ENCODE measurements at places on chromosomes 7 and 10. TPM values are rescaled to one million over a fixed set of nuclear protein-coding genes. Genes with fewer than 3 reads are reported as not detected.

The ZNF248 gene
- 0.51 TPM for total RNA-seq

DNA sequence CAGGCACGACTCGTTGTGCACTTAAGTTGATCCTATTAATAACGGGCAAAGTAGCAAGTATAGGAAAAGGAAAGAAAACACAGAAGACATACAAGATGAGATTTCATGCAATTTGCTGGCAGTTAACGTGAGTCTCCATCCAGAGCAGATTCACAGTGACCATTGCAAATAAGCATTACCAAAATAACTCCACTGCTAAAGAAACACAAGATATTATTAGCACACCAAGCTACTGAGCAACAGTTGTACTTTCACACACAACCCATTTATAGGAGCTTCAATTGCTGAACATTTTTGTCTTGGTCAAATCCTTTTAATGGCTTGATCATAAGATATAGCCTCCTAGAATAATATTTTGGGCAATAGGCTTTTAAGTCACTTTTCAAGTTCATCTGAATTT lies 187.7 kb upstream of the HGF start:
- no peak for DNase-seq

DNA sequence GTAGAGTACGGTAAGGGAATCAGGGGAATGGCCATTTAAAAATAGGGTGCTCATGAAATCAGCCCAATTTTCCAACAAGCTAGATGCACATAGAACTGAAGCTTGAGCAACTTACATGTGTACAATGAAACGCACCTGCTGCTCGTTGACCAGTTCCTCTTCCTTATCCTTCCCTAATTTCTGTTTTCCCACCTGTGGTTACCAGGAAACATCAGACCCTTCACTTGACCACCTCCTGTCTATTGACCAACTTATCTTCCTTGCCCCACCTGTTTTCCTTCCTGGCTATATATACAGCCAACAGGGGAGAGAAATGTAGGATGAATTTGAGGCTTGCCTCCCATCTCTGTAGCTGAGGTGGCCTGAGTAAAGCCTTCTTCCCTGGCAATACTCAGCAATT lies 37.8 kb upstream of the RAPGEF5 start:
- no peak for DNase-seq

The FRMPD2 gene
- not detected for total RNA-seq

The FAM131B gene
- 2.2 TPM for total RNA-seq

The PNLIPRP3 gene
- total RNA-seq: 0.17 TPM

DNA sequence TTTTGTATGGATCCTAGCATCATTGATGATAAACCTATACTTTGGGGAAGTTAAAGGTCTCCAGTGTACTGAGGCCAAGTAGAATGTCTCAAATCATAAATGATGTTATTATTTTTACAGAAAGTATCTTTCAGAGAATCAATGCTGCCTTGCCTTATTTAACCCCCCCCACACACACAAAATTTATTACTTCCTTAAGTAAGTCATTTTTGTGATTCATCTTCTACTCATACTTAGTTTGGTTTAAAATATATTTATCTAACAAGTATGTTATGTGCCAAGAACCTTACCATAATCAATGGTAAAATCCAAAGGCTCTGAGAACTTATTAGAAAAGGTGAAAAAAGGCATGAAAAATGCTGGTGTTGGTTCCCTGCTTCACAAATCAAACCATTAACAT lies 18.8 kb upstream of the CLDN12 start:
- DNase-seq: no peak

DNA sequence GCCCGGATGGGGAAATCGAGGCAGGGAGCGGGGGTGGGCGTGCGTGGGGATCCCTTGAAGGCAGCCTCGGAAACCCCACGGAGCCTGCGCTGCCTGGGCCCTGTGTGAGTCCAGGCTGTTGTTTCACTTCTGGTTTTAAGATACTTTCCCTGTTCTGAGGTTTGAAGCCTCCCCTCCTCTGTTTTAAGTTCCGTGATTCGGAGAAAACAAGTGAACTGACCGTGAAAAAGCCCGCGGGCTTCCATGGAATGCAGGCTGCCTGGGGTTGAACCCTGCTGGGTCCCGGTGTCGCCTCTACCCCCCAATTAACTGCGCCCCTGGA lies 401 bp downstream of the LRRC27 start:
- DNase-seq: no peak

The H2BK1 gene
- total RNA-seq: not detected

Measured in Daoy (cell line).